ENCODE measurements at places on chromosomes 13 and 19.

GRCh38 chr13:33271759-33272158 is 13.8 kb downstream of the STARD13 start:
- no peak for DNase-seq

DNA sequence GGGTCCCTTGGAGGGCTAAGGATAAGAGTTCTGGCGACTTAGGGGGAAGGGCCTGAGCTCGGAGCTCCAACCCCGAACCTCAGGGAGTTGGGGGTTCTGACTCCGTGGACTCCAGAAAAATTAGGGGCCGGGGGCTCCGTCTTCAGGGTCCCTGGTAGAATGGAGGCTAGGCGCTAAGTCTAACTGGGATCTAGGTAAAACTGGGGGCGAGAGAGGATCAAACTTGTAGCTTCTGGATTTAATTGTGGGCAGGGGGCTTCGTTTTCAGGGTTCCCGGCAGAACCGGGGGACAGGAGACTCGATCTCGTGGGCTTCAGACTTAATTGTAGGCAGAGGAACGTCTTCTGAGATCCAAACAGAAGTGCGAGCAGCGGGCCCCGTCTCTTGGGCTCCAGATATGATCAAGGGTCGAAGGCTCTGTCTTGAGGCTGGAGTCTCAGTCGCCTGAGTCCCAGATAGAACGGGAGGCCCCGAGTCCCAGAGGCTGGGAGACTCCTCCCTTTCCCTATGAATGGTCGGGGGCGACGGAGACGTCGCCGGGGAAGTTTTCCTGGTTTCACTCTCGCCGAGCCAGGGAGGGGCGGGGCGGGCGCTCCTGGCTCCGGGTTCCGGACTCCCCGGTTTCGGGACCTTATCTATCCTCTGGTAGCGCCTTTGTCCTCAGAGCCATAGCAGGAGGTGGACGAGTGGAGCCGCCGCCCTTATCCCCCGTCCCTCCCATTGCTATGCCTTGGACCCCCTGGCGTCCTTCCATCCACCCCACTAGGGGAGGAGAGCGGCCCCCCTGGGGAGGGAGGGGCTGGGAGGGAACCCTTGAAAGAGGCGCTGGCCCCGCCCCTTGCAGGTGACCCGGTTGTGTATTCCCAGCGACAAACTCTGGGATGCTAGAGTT is 1.3 kb downstream of the NECTIN2 start:
- DNase-seq, result no peak

DNA sequence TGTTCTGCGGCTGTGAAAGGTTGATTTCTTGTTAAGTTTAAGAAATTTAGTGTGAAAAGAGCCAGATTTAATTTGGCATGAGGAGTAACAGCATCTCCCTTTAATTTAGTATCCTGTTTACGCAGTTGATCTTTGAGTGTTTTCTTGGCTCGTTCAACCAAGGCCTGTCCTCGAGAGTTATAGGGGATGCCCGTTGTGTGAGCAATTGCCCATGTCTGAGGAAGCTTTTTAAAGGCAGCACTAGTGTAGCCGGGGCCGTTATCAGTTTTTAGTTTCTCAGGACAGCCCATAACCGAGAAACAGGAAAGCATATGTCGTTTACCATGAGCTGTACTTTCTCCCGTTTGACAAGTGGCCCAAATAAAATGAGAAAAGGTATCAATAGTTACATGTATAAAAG is 47.5 kb upstream of the ZNF43 start:
- DNase-seq, result no peak

GRCh38 chr13:22107549-22107948 is 436.7 kb downstream of the FGF9 start:
- no peak for DNase-seq

- no peak for DNase-seq
These were observed 690 bp upstream of the ARRDC2 start for GRCh38 chr19:18007044-18007916.

GRCh38 chr13:59475911-59476310 is 687.8 kb downstream of the DIAPH3 start:
- DNase-seq, result no peak

DNA sequence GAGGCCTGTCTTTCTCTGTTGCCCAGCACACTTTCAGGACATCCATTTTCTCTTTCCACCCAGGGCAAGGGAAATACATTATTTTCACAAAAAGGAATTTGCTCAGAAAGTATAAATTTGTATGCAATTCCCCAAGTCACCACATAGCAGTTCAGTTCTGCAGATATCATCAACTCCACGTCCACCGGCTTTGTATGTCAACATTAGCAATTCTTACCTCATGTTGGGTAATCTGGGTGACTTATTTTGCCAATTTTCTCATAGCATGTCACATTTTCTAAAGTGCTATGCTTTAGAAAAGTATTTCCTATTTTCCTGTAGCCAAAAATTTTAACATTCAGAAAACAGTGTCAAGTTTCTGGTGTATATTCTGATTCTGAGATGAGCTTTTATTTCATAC is 501.8 kb downstream of the EFNB2 start:
- DNase-seq, result no peak
